ENCODE measurements at places on chromosomes 4 and X.

GRCh38 chrX:16640823-16641222 is 9.1 kb upstream of the S100G start:
- DNase-seq, result no peak

- DNase-seq, result no peak
Measured at GRCh38 chr4:141023051-141023450, 110.2 kb downstream of the RNF150 start.

GRCh38 chr4:146110871-146111485 is 64.5 kb upstream of the LSM6 start:
- DNase-seq, result no peak

DNA sequence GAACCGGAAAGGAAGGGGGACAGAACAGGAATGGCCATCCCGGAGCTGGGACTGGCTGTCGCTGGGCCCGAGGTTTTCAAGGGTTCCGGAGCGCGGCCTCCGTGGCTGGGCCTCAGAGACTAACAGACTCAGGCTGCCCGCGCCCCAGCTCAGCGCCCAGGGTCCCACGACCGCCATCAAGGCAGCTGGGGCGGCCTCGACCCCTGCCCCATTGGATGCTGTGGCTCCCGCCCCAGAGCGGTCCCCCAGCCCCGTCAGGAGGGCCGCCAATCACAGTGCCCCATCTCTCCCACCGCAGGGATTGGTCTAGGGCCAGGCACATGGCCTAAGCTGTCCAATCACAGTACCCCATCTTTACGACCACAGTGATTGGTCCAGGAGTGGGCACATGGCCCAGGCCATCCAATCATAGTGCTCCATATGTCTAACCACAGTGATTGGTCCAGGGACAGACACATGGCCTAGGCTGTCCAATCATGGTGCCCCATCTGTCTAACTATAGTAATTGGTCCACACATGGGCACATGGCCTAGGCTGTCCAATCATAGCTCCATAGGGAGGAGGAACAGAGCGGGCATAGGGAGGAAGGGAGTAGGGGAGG is 105.3 kb upstream of the NKX1-1 start:
- DNase-seq, result no peak

DNA sequence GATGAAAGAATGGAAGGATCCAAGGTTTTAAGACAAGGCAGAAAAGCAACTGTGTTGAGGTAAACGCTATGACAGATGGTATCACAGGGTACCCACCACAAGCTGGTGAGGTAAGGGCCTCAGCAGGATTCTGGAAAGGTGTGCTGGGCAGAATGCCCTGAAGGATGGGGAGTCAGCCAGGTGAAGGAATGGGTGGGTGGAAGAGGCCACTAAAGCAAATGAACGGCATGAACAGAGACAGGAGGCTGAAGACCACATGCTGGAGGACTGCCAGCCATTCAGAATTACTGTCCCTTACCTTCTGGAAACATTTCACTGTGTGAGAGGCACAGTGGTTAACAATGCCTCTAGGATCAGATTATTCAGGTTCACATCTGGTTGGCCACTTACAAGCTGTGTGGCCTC is 23.6 kb downstream of the GPRIN3 start:
- no peak for DNase-seq

GRCh38 chr4:3267576-3268394 is 18.8 kb downstream of the MSANTD1 start:
- DNase-seq, result no peak

DNA sequence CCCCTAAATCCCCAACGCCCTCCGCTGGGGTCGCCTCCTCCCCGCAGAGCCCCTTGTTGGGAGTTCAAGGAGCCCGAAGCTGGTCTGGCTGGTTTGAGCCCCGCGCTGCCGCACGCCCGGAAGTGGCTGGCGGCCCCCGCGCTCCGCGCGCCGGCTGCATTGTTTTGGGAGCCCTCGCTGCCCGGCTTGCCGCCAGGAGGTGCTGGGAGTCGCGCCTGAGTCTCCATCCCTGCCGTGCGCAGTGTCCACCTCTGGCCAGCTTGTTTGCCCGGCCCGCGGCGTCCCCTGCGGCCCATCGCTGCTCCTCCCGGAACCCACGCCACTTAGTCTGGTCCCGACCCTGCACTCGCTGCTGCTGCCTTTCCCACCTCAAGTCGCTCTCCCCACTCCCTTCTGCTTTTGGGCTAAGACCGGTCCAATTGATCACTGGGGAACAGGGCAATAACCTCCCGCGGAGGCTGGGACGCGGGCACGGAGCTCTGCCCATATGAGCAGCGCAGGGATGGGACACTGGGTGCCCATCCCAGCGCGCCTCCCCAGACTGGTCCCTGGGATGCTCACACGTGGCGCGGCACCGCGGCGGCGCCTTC is 2.2 kb upstream of the SFRP2 start:
- no peak for DNase-seq

GRCh38 chrX:30939928-30940327 is 50.9 kb upstream of the TAB3 start:
- no peak for DNase-seq
